ENCODE measurements at places on chromosomes 12 and 14. TPM values are rescaled to one million over a fixed set of nuclear protein-coding genes. Genes with fewer than 3 reads are reported as not detected.

DNA sequence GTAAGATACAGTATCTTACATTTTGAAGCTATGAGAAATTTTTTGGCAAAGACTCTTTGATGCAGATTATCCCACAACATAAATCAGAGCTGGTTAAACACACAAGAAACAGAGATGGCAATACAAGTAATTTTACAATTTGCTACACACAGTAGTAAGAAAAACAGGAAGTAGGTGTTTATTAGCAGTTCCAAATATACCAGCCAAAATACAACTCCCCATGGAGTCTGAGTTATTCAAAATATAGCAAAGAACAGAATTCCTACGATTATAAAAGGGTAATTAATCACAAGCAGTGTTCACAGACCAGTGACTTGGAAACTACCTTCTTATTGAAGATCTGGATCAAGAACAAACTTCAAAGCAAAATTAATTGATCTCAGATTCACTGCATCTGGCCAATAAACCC is 83.9 kb downstream of the BMP4 start:
- no peak for DNase-seq

GRCh38 chr12:105409279-105409678 is 78.8 kb downstream of the C12orf75 start:
- no peak for DNase-seq

DNA sequence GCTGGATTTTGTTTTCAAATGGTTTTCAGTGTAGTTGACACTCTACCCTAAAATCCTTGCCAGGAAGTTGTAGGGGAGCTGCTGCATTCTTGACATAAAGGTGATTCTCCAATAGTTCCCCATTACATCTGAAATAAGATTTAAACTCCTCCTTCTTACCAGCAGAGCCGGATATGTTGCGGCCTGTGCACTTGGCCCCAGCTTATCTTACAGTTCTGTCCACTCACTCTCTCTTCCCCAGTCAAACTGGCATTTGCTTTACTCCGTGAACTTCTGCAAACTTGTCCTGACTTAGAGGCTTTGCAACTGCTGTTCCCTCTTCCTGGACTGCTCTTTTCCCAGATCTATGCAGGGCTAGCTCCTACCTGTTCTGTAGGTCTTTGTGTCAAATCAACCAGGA is 929.5 kb downstream of the VRK1 start:
- DNase-seq: no peak

GRCh38 chr14:60204843-60205774 is 39.9 kb upstream of the DHRS7 start:
- DNase-seq: no peak

- no peak for DNase-seq
These were observed 169.9 kb upstream of the HIF1A start for GRCh38 chr14:61525293-61526011.

GRCh38 chr12:122909442-122910288 is 13.7 kb upstream of the VPS37B start:
- no peak for DNase-seq

DNA sequence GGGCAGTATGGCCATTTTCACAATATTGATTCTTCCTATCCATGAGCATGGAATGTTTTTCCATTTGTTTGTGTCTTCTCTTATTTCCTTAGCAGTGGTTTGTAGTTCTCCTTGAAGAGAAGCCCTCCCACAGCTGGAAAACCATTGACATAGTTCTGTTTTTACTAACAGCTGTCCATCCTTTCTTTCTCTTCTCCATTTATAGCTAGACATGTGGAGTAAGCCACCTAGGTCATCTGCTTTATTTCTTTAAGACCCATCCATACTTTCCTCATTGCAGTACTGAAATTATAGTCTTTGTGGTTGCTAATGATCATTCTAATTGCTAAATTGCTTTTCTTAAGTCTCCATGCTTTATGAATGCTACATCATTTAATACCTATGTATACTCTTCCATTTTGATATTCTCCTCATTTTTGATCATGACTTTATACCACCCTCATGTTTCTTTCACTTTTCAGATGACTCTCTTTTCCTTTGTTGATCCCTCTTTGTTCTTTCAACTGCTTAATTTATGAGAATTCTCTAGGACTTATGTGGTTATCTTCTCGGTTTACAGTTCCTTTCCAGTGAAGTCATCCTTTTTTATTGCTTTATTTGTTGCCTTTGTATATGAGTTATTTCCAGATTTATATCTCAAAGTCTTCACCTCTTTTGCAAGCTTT is 114.2 kb downstream of the PCNX1 start:
- no peak for DNase-seq

DNA sequence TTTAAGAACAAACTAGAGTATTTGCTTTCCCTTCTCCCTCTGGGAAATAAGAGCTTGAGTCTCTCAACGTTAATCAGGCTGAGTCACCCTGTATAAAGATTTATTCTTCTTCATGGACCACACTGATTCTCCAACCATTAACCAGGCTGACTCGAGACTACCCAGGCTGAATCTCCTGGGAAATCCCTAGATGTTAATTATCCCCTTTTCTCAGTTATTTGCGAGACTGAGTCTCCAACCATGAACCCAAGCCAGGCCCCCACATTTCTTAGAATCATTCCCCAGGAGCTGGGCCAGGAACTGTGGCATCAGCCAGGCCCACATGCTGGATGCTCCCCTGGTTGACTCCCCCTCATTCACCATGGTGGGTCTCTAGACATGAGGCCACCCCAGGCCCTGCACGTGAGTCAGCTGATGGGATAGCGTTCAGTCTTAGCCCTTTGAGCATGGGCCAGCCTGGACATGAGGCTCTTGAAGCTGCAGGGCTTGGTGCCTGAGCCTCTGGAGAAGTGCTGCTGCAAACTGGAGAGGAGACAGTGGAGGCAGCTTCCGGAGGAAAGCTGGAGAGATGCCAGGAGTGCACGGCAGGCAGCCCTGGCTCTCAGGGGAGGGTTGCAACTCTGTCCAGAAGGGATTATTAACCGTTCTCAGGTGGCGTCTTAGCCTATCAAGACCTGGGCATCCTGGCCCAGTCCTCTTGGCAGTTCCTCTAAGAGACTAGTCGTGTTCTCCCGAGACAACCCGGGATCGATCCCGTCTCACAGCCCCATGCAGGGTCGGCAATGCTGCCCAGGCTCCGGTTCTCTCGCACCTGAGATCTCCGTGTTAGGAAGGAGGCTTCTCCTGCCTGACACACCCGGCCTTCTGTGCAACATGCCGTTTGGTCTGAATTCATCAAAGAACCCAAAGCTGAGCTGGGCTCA is 296.6 kb downstream of the ADGRD1 start:
- no peak for DNase-seq

DNA sequence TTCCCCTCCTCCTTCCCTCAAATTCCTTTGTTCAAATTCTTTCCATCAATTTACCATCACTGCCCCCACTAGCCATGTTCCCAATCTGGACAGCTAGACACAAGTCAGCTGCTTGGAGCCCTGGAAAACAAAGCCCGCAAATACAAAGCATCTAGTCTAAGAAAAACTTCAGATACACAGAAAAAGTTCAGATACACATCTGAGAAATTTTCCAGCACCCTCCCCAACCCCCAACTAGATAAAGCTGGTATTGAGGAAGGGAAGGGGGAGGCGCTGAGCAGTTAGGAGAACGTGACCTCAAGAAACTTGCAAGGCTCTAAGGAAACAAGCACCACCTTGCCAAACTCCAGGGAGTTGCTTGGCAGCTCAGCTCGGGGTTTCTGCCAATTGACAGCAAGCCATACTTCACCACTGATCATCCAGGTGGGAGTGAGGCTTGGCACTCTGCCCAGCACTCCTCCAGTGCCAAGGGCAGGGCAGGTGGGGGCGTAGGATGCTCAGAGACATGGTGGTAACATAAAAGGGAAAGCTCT is 5.1 kb upstream of the CNIH1 start:
- no peak for DNase-seq

- no peak for DNase-seq
These were observed 16.2 kb downstream of the PXN start for GRCh38 chr12:120249266-120249874.

DNA sequence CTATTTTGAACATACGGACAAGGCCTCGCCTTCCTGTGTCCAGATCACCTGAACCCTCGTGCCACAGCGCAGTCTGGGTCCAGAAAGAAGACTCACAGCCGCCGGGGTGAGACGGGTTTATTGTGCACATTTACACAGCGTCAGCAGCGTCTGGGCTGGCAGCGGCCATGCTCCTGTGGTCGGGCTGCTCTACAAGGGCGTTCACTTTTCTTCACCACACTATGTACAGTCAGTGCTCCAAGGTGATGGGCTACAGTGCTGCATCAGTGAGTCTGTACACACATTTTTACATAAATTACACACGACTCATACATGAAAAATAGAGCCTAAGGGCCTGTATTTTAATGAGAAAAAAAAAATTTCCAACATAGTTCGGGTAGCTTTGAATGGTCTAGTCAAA is 18.0 kb downstream of the ZFYVE21 start:
- no peak for DNase-seq

DNA sequence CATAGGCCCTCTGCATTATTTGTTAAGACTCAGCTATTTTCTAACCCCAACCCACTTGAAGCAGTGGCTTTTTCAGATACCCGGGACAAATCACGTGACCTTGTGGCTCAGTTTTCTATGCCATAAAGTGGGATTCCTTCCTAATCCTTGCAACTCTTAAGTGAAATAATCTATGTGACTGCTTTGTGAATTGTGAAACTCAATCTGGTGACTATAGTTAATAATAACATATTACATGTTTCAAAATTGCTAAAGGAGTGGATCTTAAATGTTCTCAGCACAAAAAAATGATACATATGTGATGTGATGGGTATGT is 17.3 kb downstream of the EML1 start:
- no peak for DNase-seq

DNA sequence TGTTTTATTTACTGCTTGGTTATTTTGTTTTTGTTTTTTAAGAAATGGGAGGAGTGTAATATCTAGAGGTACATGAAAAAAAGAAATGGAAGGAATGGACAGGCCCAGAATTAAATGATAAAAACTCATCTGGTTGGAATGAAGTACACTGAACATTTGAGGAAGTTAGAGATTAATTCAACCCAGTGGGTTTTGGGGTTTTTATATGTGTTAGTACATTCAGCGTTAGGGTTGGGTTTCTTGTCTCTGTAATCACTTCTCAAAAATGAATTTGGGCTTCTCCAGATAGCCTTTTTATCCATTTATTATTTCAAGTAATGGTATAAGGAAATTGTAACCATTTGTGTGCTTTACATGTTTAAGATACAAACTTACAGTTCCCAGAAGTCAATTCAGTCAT is 19.5 kb upstream of the NUP107 start:
- DNase-seq: no peak

- peak; percentile 32 for DNase-seq
These were observed 62.1 kb downstream of the TNFAIP2 start for GRCh38 chr14:103185051-103186029.

GRCh38 chr14:96783915-96784224 is 13.3 kb upstream of the VRK1 start:
- DNase-seq: no peak

DNA sequence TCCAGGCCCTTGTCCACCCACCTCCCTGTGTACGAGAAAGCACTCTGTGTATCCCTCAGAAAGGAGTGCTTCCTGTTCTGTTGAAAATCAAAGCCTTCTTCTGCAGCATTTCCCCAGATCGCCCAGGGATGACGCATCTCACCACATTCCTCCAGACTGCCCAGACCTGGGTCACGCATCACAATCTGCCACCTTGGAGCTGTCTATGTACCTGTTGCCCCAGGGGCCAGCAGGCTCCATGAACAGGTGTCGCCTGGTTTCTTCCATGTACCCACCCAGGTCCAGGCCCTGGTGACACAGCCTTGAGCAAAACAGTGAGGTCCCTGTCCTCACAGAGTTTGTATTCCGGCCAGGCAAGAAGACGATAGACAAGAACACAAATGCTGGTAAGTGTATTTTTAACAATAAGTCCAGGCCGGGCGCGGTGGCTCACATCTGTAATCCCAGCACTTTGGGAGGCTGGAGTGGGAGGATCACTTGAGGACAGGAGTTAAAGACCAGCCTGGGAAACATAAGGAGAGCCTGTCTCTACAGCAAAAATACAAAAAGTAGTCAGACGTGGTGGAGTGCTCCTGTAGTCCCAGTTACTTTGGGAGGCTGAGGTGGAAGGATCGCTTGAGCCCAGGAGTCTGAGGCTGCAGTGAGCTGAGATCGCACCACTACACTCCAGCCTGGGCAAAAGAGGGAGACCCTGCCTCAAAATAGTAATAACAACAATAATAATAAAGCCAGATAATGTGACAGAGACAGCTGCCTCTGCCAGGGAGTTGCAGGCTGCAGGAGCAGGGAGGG is 6.8 kb upstream of the PPP1R13B start:
- DNase-seq: no peak

DNA sequence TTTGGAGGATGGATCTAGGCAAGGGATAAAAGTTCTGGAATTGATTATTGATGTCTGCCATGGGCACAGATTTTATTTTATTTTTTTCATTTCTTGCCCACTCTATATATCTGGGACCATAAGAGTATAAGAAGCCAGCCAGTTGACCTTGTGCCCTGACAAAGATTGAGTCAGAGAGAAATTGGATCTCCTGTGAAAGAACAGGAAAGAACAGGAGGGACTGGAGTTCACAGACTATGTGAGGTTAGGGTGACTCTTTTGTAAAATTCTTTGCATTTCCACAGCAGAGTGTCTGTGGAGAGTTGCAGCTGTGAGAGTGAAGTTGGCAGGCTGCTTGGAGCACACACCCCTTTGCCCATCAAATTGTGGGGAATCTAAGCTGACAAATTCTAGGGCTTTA is 358.4 kb upstream of the TBX3 start:
- no peak for DNase-seq

GRCh38 chr14:98069712-98070171 is 1202.3 kb downstream of the BCL11B start:
- DNase-seq: no peak

GRCh38 chr14:33566082-33566481 is 384.8 kb downstream of the EGLN3 start:
- DNase-seq: no peak

DNA sequence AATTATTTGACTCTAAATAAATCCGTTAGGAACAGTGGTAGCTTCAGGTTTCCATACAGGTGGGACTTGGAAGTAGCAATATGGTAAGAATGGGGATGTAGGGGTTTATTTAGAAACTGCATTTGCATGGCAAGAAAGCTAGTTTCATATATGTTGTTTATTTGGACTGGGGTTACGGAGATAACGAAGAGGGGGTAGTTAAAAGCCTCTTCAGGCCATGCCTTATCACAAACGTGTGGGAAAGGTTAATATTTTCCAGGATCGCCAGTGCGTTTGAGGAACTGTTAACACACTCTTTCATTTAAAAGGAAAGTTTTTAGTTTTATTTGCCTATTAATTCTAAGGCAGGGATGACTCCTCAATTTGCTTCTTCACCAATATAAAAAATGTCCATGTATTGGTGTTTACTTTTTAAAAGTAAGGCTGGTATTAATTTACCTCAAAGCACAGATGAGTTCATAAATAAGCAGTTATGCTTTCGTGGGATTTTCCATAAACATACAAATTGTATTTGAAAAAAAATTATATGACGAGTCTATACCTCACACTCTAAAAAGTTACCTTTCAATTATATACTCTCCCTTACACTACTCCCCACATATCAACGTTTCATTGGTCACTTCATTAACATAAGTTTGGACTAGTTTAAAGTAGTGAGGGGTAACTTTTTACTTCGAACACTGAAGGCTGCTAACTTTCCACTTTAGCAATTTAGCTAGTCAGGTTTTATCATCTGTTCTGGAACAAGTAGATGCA is 814 bp downstream of the RAB2B start:
- no peak for DNase-seq

GRCh38 chr12:124833693-124834122 is 30.0 kb downstream of the SCARB1 start:
- no peak for DNase-seq

Gene FAM186B
- total RNA-seq: 0.13 TPM

Gene CAPS2
- 11.8 TPM for total RNA-seq

Gene PRICKLE1
- 20.1 TPM for total RNA-seq

Gene REM2
- 0.18 TPM for total RNA-seq

Gene NKX2-1
- 0.13 TPM for total RNA-seq

Gene CCNB1IP1
- 20.3 TPM for total RNA-seq

Gene GDF3
- total RNA-seq: not detected

Data from Panc1 (cell line).